Activated naive CD8-positive, alpha-beta T cell treated with anti-CD3 and anti-CD28 coated beads for 36 hours (primary cell): ENCODE measurements at places on chromosomes 7 and 10. TPM values are rescaled to one million over a fixed set of nuclear protein-coding genes. Genes with fewer than 3 reads are reported as not detected.
A peak's percentile ranks its signal among the peaks of the same experiment; 100 is the strongest.

Gene TEX36
- not detected for total RNA-seq

Gene CXCL12
- not detected for total RNA-seq

Gene ZNF25
- 5.5 TPM for total RNA-seq

Gene MYO1G
- total RNA-seq = 302 TPM

DNA sequence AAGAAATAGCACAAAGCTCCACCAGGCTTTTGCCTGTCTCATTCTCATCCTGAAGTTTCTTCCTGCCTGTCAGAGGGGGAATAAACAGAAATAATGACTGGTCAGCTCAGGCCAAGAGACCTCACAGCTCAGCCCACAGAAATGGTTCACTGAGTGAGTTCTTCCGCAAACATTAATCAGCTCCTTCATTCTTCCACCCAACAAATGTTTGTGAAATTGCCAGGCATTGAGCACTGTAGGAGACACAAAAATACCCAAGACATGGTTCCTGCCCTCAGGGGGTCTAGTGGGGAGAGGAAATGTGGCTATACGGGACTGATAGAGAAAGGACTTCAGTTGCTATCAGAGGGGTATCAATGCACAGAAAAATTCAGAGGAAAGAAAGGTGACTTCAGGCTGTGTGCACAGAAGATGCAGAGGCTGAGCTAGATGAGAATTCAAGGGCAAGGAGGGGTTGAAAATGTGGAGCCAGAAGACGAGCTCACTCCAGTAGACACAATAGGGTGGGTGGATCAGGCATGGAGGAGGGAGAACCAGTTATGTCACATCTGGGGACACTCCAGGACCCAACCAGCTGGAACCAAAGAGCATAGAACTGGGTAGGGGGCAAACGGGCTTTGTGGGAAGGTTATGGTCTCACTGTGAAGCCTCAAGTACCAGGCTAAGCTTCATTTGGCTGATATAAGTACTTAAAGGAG, 20.9 kb downstream of the MYOF start:
- DNase-seq = no peak

GRCh38 chr7:40586197-40586596, 451.4 kb downstream of the SUGCT start:
- DNase-seq = no peak

DNA sequence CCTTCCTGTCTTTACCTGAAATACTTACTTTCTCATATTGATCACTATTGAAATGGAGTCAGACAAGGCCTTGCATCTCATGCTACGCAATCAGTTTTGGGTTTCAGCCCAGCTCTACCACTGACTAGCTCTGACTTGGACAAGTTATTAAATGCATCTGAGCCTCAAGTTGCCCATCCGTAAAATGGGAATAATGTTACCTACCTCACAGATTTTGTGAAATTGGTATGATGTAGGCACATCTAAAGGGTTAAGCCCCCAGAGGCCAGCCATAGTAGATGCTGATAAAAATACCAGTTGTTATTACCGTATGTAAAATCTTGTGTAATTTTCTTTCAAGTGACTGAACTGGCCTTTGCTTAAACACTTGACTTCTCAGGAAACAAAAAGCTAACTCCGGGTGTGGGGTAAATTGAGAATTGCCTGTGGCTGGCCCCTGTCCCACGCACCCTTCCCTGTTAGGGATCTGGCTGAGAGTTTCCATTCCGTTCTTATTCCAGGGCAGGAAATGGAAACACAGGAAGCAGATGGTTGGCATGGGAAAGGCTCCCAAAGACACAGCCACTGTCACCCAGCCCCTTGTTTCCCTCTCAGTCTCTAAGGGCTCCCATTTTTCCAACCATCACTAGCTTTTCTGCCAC, 7.5 kb downstream of the DUSP5 start:
- DNase-seq = no peak

GRCh38 chr7:29748286-29749099, 57.8 kb upstream of the WIPF3 start:
- DNase-seq = no peak

DNA sequence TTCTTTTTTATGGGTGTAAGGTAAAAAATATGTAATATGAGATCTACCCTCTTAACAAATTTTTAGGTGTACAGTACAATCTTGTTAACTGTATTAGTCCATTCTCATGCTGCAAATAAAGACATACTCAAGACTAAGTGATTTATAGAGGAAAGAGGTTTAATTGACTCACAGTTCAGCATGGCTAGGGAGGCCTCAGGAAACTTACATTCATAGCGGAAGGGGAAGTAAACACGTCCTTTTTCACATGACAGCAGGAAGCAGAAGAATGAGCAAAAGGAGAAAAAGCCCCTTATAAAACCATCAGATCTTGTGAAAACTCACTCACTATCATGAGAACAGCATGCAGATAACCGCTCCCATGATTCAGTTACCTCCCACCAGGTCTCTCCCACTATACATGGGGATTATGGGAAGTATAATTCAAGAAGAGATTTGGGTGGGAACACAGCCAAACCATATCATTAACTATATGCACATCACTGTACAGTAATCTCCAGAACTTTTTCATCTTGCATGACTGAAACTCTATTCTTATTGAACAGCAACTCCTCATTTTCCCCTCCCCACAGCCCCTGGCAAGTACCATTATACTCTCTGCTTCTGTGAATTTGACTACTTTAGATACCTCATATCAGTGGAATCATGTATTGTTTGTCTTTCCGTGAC, 127.4 kb downstream of the WNT2 start:
- no peak for DNase-seq

GRCh38 chr7:55085511-55086412, 66.9 kb downstream of the EGFR start:
- DNase-seq = no peak

DNA sequence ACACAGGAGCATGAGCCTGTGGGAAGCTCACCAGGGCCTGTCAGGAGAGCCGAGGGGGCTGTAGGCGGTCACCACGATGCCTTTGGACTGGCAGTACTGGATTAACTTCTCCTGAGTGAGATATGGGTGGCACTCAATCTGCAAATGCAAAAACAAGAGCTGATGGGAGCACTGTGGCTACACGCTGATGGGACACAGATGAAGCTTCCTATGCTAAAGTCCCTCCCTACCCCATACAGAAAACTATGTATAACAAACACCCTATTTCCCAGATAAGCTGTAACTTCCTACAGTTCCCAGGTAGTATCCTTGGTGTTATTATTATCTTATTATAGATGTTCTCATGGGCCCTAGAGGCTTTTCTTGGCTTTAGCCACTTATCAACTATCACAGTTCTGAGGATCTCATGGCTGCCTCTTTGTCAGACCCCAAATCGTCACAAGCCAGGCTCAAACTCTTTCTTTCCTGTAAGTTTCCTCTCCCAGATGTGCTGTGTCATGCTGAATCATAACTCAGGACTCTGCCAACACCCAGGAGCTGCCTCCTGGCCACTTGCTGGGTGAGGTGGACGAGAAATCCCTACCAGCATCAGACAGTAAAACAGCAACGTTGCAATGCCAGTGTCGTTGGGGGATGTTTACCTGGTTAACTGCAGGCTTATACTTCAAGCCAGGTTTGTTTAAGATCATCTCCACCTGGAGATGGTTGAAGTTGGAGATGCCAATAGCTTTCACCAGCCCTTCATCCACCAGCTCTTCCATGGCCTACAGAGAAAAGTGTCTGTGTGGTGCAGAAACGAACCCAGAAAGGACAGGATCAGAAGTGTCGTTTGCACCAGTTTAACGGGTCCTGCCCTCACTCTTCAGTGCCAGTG, 10.3 kb downstream of the AKR1B1 start:
- no peak for DNase-seq

- no peak for DNase-seq
These were observed 246.7 kb downstream of the FGFR2 start for GRCh38 chr10:121351540-121351939.

GRCh38 chr7:103686064-103686463, 240.1 kb upstream of the SLC26A5 start:
- DNase-seq = no peak

- no peak for DNase-seq
These were observed 78.2 kb upstream of the STEAP1B start for GRCh38 chr7:22578007-22578733.

DNA sequence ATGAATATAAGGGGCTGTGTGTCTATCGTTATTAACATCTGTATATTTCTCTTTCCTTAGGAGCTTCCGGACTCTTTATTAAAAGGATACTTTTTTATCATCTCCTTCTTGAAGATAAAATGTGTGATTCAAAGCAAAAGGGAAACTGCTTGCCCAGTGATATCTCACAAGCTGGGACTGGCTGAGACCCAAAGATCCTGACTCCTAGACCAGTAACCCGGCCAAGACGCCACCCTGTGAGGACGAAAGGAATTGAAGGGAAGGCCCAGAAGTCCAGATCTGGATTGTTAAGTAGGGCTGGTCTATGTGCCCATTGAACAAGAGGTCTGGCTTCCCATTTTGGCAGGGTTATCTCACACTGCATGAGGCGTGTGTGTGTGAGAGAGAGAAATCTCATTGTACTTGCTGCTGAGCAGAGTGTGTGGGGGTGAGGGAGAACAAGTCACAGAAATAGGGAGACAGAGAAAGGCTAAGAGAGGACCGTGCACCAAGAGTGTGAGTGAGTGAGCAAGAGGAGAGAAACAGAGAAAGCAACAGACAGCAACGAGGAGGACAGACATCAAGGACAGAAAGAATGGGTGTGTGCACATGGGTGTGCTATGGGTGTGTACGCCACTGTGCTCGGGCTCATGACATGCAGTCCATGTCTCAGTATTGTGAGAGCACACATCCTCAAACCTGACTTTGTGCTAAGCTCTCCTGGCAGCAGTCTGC, 75.4 kb downstream of the PLXNA4 start:
- no peak for DNase-seq

DNA sequence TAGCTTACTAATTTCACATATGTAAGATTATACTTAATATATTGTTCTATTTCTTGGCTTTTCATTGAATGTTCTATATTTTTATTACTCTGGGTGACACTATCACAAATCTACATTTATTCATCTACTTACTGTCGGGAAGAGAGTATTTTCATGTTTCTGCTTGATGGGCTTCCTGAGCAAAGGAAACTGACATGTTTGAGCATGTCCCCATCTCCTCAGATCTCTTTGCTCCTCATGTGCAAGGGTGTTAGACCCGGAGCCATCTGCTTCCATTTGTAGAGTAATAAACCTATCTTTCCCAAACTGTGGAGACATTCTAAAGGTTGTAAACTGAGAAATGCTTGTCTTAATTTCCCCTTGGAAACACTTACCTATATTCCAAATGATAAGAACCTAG, 103.5 kb downstream of the LSMEM1 start:
- DNase-seq = no peak

GRCh38 chr7:73887762-73888161, 26.8 kb downstream of the TMEM270 start:
- DNase-seq = no peak

GRCh38 chr7:55513868-55514267, 58.4 kb downstream of the VOPP1 start:
- no peak for DNase-seq

- no peak for DNase-seq
These were observed 20.6 kb downstream of the KIN start for GRCh38 chr10:7767209-7767608.

- no peak for DNase-seq
These were observed 43.8 kb upstream of the ZNF438 start for GRCh38 chr10:31075434-31075833.

DNA sequence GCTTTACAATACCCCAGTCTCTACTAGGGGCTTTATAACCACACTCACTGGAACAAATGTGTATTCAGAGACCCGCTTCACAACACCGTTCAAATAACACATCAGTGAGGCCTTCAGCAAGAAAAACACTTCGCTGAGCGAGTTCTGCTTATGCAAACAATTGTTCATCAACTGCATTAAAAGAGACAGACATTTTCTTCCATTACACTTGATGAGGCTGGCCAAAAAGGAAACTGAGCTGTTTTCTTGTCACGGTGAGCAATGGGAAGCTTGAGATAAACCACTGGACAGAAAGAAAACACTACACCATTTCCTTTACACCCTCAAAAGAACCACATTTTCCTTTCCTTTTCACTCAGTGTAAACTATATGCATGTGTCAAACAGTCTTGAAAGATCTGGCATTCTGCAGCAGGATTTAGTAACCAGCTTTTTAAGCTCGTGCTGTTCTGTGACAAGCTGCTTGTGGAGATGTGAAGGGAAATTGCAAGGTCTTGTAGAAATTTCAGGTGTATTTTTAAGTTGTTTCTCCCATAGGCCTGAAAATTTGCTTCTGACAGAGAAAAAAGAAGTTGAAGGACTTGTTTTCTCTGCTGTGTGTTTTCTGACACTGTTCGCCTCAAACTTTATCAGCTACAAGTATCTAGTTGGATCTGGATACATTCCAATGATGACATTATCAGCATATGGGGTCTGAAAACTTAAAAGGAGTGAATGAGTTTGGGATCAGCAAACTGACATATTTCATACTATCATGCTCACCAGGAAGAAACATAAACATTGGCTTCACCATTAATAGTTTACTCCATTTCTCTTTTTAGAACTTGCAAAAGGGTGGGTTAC, 693.1 kb downstream of the PARD3 start:
- DNase-seq = peak; percentile 19

DNA sequence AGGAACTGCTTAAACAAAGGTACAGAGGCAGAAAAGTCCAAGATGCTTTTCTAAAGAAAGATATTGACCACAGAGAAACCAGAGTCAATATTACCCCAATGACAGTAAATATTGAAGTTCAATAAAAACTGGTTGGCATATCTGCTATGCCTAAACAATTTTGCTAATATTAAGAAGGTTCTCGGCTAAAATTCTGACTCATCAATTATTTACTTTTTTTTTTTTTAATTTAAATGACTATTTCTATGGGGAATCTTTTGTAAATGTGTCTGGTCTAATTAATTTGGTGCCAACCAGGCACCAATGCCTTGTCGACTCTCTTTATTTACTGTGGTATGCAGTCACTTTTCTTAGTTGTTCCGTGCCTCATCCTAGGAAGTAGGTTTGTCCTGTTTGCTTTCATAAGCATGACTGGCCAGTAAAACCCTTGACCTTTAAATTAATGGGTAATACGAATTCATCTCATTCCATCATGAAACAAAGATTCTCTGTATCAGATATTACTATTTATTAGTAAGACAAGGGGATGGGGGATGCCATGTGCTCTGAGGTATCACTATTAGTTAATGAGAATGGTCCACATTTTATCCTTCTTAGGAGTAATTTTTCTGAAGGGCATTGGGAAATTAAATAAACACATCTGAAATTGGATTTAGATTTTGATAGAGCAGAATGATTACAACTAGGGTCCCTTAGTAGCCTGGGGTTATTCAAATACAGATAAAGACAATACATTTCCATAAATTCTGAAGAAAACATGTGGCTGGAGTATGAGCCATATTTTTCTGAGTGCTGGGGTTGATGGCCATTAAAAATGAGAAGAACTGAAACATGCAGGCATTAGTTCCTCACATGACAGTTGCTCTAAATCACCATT, 154.4 kb downstream of the VTI1A start:
- no peak for DNase-seq
